ENCODE measurements at places on chromosomes 11 and 22.

GRCh38 chr11:6602096-6602940 is 1.1 kb downstream of the RRP8 start:
- no peak for DNase-seq

DNA sequence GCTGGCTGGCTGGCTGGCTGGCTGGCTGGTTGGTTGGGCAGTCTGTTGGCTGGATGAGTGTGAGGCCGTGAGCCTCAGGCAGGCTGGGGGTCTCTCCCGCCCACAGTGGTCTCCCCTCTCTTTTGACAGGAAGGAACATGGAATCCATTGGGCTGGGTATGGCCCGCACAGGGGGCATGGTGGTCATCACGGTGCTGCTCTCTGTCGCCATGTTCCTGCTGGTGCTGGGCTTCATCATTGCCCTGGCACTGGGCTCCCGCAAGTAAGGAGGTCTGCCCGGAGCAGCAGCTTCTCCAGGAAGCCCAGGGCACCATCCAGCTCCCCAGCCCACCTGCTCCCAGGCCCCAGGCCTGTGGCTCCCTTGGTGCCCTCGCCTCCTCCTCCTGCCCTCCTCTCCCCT is 1.9 kb downstream of the UPK2 start:
- DNase-seq, result no peak

DNA sequence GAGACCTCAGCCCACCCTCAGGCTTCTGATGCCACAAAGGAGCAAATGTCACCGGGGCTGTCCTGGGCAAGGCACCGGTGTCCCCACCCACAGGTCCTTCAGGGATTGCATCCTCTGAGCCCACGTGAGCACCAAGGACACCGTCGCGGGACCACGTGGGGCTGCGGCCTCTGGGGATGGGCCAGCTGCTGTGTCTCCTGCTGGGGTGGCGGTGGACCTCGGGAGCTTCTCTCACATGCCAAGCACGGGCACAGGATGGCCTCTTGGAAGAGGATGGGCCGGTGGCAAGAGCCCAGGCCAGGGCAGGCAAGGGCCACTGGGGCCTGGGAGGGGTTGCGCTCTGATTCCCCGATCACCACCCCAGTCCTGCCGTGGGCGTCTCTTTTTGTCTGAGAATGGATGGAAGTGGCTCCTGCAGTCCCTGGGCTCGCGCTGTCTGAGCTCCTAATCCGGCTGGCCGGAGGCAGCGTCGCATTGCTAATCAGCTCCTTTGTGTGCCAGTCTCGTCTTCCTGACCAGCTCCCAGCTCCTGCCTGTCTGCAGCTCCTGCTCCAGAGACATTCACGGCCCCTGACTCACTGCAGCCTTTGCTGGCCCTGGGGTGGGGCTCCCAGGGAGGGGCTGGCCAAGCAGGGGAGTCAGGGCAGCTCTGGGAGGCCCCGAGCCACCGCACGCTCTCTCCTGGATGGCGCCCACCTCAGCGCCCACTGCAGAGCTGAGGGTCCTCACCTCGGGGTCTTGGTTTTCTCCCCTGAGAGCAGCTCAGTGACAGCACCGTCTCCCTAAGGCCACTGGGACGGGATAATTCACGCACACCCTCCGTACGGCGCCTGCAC is 146.7 kb downstream of the CTTN start:
- peak; percentile 43 for DNase-seq

GRCh38 chr11:56845121-56845732 is 96.7 kb upstream of the OR9G4 start:
- DNase-seq, result no peak

GRCh38 chr11:99565333-99565732 is 544.6 kb downstream of the CNTN5 start:
- DNase-seq, result no peak

DNA sequence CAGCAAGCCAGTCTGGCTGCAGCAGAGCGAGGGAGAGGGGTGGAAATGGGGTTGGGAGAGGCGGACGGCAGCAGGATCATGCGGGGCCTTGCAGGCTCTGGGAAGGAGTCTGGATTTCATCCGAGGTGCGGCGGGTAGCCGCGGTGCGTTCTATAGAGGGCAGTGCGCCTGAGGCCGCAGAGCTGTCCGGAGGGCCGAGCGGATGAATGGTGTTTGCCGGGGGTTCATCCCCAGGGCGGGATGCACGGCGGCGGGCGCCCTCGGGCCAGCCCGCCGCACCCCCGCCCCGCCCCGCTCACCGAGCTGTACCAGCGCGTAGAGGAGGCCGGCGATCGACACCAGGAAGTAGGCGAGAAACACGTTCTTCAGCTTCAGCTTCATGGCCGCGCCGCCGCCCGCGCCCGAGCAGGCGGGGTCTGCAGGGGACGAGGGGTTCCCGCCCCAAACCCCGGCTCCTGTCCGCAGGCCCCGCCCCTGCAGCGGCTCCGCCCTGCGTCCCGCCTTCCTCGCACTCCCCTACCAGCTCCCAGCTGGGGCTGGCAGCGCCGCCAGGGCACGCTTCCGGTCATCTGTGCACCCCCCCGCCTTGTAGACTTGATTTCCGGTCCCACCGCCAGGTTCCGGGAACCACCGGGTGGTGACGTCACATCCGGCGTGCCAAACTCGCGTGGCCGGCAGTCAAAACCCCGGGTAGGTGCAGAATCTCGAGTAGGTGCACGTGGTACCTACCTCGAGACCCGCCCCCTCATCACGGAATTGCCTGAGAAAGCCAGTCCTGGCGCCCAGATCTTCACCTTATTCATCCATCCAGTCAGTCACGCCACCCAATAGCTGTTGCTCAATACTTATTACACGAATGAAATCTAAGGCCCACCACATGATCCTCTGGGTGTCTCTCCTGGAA is at the start of gene B3GAT3:
Gene B3GAT3 (minus strand): TSS at position 420 of the 904 bp plus-strand sequence. CDS start 39 bp downstream, at position 381.
- peak; percentile 98 for DNase-seq

GRCh38 chr11:132396318-132396717 is 1025.9 kb downstream of the NTM start:
- no peak for DNase-seq
